ENCODE measurements at places on chromosomes 6 and 20.
A peak's percentile ranks its signal among the peaks of the same experiment; 100 is the strongest.

- no peak overlapping the region for H3K27ac ChIP-seq
- no peaks in the 10 kb centered on the region for H3K4me1 ChIP-seq
- no peaks in the 10 kb centered on the region for H3K27me3 ChIP-seq
- H3K4me3 ChIP-seq: no peak overlapping the region
Measured at GRCh38 chr6:158487495-158487894, 72.4 kb upstream of the TMEM181 start.

- peaks cover 21% of the 10 kb centered on the region for H3K4me1 ChIP-seq
- no peak overlapping the region for H3K27ac ChIP-seq
- DNase-seq: no peak
- peaks cover 16% of the 10 kb centered on the region for H3K36me3 ChIP-seq
- no peak overlapping the region for H3K4me3 ChIP-seq
Measured at GRCh38 chr6:100353276-100354015, 111.3 kb downstream of the SIM1 start.

GRCh38 chr6:31690231-31691077, 9.6 kb upstream of the LY6G5C start:
- H3K36me3 ChIP-seq: peaks cover 65% of the 10 kb centered on the region
- peak overlapping the region; percentile 97 for H3K27ac ChIP-seq
- peak overlapping the region; percentile 29 for H3K4me3 ChIP-seq
- H3K4me1 ChIP-seq: peaks cover 13% of the 10 kb centered on the region

- no peaks in the 10 kb centered on the region for H3K4me1 ChIP-seq
- H3K27me3 ChIP-seq: peaks cover 85% of the 10 kb centered on the region
- no peak for DNase-seq
- H3K36me3 ChIP-seq: no peaks in the 10 kb centered on the region
- peak overlapping the region; percentile 45 for H3K4me3 ChIP-seq
- no peak overlapping the region for H3K27ac ChIP-seq
Measured at GRCh38 chr6:166305562-166306117, 2.6 kb downstream of the PRR18 start.

- H3K4me3 ChIP-seq: peak overlapping the region; percentile 100
- no peaks in the 10 kb centered on the region for H3K36me3 ChIP-seq
- peaks cover 29% of the 10 kb centered on the region for H3K4me1 ChIP-seq
Measured at GRCh38 chr6:15244620-15245360, 1.1 kb upstream of the JARID2 start.

- H3K4me3 ChIP-seq: no peak overlapping the region
- peaks cover 3% of the 10 kb centered on the region for H3K27me3 ChIP-seq
- H3K36me3 ChIP-seq: peaks cover 72% of the 10 kb centered on the region
- no peak overlapping the region for H3K27ac ChIP-seq
- H3K4me1 ChIP-seq: no peaks in the 10 kb centered on the region
Measured at GRCh38 chr20:13718171-13718570, 66.5 kb downstream of the ESF1 start.

DNA sequence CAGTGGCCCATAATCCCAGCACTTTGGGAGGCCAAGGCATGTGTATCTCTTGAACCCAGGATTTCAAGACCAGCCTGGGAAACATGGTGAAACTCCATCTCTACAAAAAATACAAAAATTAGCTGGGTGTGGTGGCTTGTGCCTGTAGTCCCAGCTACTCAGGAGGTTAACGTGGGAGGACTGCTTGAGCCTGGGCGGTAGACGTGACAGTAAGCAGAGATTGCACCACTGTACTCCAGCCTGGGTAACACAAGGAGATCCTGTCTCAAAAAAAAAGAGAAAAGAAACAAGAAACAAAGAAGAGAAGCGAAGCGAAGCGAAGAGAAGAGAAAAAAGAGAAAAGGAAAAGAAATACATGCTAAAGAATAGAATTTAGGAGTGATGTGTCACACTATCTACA, 69.2 kb downstream of the NUDT3 start:
- H3K27me3 ChIP-seq: peaks cover 4% of the 10 kb centered on the region
- DNase-seq: no peak
- peaks cover 31% of the 10 kb centered on the region for H3K36me3 ChIP-seq
- no peak overlapping the region for H3K27ac ChIP-seq
- H3K4me3 ChIP-seq: no peak overlapping the region

GRCh38 chr20:2353231-2353630, 27.5 kb upstream of the TGM6 start:
- H3K4me3 ChIP-seq: no peak overlapping the region
- H3K27ac ChIP-seq: no peak overlapping the region
- H3K36me3 ChIP-seq: no peaks in the 10 kb centered on the region
- peaks cover 5% of the 10 kb centered on the region for H3K4me1 ChIP-seq

- H3K4me3 ChIP-seq: no peak overlapping the region
- no peaks in the 10 kb centered on the region for H3K27me3 ChIP-seq
- no peak overlapping the region for H3K27ac ChIP-seq
- H3K36me3 ChIP-seq: no peaks in the 10 kb centered on the region
- no peaks in the 10 kb centered on the region for H3K4me1 ChIP-seq
- no peak for DNase-seq
Measured at GRCh38 chr6:55636406-55637102, 57.6 kb upstream of the HMGCLL1 start.

- no peaks in the 10 kb centered on the region for H3K4me1 ChIP-seq
- H3K4me3 ChIP-seq: no peak overlapping the region
- H3K27ac ChIP-seq: no peak overlapping the region
- no peaks in the 10 kb centered on the region for H3K27me3 ChIP-seq
Measured at GRCh38 chr6:146154197-146154596, 125.3 kb downstream of the GRM1 start.

- H3K36me3 ChIP-seq: peaks cover 25% of the 10 kb centered on the region
- no peak overlapping the region for H3K27ac ChIP-seq
- H3K27me3 ChIP-seq: peaks cover 6% of the 10 kb centered on the region
Measured at GRCh38 chr6:25968769-25969168, 6.2 kb downstream of the TRIM38 start.

GRCh38 chr6:142803032-142803431, 141.9 kb downstream of the HIVEP2 start:
- no peak overlapping the region for H3K27ac ChIP-seq
- peaks cover 21% of the 10 kb centered on the region for H3K4me1 ChIP-seq
- no peak for DNase-seq
- H3K4me3 ChIP-seq: no peak overlapping the region
- peaks cover 10% of the 10 kb centered on the region for H3K36me3 ChIP-seq
- H3K27me3 ChIP-seq: no peaks in the 10 kb centered on the region

GRCh38 chr6:47736083-47736700, 37.8 kb downstream of the ADGRF4 start:
- DNase-seq: no peak
- H3K27ac ChIP-seq: no peak overlapping the region
- peaks cover 10% of the 10 kb centered on the region for H3K4me1 ChIP-seq
- no peaks in the 10 kb centered on the region for H3K27me3 ChIP-seq
- no peaks in the 10 kb centered on the region for H3K36me3 ChIP-seq

- H3K4me1 ChIP-seq: no peaks in the 10 kb centered on the region
- H3K27ac ChIP-seq: no peak overlapping the region
Measured at GRCh38 chr6:8914700-8915099, 479.4 kb upstream of the SLC35B3 start.

GRCh38 chr6:79612457-79612856, 18.7 kb upstream of the SH3BGRL2 start:
- H3K4me1 ChIP-seq: peaks cover 23% of the 10 kb centered on the region
- peaks cover 2% of the 10 kb centered on the region for H3K27me3 ChIP-seq
- H3K4me3 ChIP-seq: no peak overlapping the region
- no peaks in the 10 kb centered on the region for H3K36me3 ChIP-seq
- no peak overlapping the region for H3K27ac ChIP-seq
- no peak for DNase-seq

DNA sequence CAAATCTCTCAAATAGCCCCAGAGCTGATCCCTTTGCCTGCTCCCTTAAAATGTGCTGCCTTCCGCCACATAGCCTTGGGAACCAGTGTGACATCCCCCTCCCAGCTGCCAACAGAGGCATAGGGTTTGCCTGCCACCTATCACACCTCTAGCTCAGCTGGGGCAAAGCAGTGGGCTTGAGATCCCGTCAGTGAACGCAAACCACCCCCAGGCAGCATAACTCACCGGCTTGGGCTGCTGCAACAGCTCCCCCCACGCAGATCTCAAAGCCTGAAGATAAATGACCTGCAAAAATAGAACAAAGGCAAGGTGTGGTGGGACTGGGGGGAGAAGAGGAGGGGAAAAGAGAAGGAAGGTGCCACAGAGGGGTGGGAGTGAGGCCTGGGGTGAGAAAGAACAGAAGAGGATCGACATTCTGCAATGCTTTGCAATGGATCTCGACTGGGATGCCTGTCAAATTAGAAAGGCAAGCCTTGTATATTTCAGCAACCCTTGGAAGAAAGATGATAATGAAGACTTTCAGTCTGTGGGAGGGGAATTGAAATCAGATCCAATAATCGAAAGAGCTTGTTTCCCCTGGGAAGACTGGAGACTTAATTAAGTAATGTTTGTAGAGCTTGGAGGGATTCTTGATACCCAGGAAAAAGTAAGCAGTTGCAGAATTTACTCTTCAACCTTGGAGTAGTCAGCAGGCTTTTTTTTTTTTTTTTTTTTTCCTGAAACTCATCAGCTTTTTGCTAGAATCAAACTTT, 1.3 kb downstream of the PDYN start:
- peaks cover 44% of the 10 kb centered on the region for H3K4me1 ChIP-seq
- no peak overlapping the region for H3K27ac ChIP-seq
- peak overlapping the region; percentile 12 for H3K4me3 ChIP-seq
- peaks cover 26% of the 10 kb centered on the region for H3K27me3 ChIP-seq
- no peaks in the 10 kb centered on the region for H3K36me3 ChIP-seq
- DNase-seq: no peak

GRCh38 chr6:70175770-70176169, 127.1 kb downstream of the COL9A1 start:
- DNase-seq: no peak
- no peaks in the 10 kb centered on the region for H3K4me1 ChIP-seq
- no peak overlapping the region for H3K4me3 ChIP-seq
- peaks cover 6% of the 10 kb centered on the region for H3K27me3 ChIP-seq

DNA sequence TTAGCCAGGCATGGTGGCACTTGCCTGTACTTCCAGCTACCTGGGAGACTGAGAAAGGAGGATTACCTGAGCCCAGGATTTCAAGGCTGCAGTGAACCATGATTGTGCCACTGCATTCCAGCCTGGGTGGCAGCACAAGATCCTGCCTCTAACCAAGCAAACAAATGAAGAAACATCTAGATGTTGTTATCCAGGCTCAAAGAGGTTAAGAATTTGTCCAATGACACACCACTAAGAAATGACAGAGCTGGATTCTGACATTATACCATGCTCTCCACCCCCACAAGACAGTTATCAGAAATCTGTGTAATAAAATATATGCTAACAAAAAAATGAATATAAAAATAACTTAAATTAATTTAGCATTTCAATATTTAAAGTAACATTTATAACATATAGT, 925.5 kb upstream of the SLC35B3 start:
- H3K4me3 ChIP-seq: no peak overlapping the region
- no peak overlapping the region for H3K27ac ChIP-seq
- no peak for DNase-seq
- no peaks in the 10 kb centered on the region for H3K36me3 ChIP-seq
- H3K27me3 ChIP-seq: no peaks in the 10 kb centered on the region

- no peak overlapping the region for H3K4me3 ChIP-seq
- H3K4me1 ChIP-seq: peaks cover 19% of the 10 kb centered on the region
Measured at GRCh38 chr6:15287670-15288375, 42.0 kb downstream of the JARID2 start.

GRCh38 chr6:1856381-1856780, 246.7 kb downstream of the FOXC1 start:
- H3K27me3 ChIP-seq: peaks cover 23% of the 10 kb centered on the region
- DNase-seq: no peak
- H3K4me1 ChIP-seq: peaks cover 33% of the 10 kb centered on the region
- H3K36me3 ChIP-seq: no peaks in the 10 kb centered on the region

- H3K36me3 ChIP-seq: no peaks in the 10 kb centered on the region
- H3K4me1 ChIP-seq: peaks cover 46% of the 10 kb centered on the region
- peak overlapping the region; percentile 36 for H3K27ac ChIP-seq
- DNase-seq: no peak
Measured at GRCh38 chr6:35500782-35501181, 3.9 kb upstream of the TEAD3 start.

- H3K27ac ChIP-seq: no peak overlapping the region
- no peak overlapping the region for H3K4me3 ChIP-seq
- H3K4me1 ChIP-seq: peaks cover 43% of the 10 kb centered on the region
Measured at GRCh38 chr6:33716379-33716778, 4.9 kb upstream of the UQCC2 start.

GRCh38 chr20:54294094-54294493, 86.2 kb downstream of the PFDN4 start:
- no peaks in the 10 kb centered on the region for H3K36me3 ChIP-seq
- H3K4me3 ChIP-seq: no peak overlapping the region
- H3K4me1 ChIP-seq: no peaks in the 10 kb centered on the region

DNA sequence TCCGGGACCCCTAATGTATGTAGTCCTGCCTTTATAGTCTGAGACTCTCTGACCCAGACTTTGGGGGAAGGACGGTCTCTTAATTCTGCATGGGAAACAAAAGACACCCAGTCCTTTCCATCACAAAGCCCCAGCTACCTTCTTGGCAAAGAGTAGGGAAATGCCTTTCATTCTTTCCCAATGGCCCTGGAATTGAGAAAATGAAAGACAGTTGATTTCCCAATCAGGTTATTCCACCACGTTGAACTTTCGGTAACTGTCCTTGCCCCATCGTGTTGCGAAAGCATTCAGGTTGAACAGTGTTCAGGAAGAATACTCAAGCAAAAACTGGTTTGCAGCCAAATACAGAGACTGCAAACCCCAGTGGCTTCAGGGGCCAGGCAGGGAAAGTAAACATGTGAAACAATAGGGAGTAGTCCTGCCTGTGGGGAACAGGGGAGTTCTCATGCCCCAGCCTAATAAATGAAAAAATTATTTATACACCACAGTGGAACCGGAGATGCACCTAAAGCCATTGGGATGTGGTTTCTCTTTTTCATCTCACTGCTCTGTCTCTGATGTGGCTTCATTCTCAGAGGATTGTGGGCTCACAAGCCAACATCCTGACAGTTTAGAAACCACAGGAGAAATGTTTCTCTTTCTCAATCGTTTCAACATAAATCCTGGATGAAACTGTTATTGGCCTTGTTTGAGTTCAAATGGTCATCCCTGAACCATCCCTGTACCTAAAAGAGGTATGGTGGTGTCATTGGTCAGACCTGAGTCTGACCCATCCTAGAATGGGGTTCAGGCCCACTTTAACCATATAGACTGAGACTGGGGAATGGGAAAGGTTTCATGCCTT, 44.2 kb upstream of the SLC9A8 start:
- H3K27me3 ChIP-seq: peaks cover 5% of the 10 kb centered on the region
- no peaks in the 10 kb centered on the region for H3K36me3 ChIP-seq
- H3K27ac ChIP-seq: no peak overlapping the region
- DNase-seq: no peak
- peaks cover 38% of the 10 kb centered on the region for H3K4me1 ChIP-seq
- no peak overlapping the region for H3K4me3 ChIP-seq

GRCh38 chr6:15387118-15387517, 141.2 kb downstream of the JARID2 start:
- no peaks in the 10 kb centered on the region for H3K36me3 ChIP-seq
- no peak for DNase-seq
- H3K4me3 ChIP-seq: no peak overlapping the region

- peak overlapping the region; percentile 92 for H3K27ac ChIP-seq
- H3K27me3 ChIP-seq: peaks cover 6% of the 10 kb centered on the region
- no peak for DNase-seq
- peak overlapping the region; percentile 64 for H3K4me3 ChIP-seq
- H3K36me3 ChIP-seq: peaks cover 51% of the 10 kb centered on the region
- peaks cover 100% of the 10 kb centered on the region for H3K4me1 ChIP-seq
Measured at GRCh38 chr6:107657755-107658461, 166.2 kb downstream of the SCML4 start.
